ENCODE measurements at places on chromosomes 3 and 15. TPM values are rescaled to one million over a fixed set of nuclear protein-coding genes. Genes with fewer than 3 reads are reported as not detected.

DNA sequence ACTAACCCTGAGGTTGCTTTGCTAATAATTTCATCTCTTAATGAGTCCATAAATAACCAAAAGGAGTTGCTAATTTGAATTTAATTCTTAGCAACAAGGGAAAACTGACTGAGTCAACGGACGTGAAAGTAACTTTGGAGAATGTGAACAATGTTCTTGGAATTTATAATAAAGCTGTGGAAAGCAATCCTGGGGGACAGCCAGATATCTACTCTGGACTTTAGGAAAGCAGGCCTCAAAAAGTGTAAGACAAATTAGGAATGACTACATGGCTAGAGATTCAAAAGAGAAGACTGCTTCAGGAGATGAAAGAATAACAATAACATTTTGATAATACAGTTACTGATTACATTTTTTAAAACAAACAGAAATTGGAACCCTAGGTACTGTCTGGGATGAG, 318.4 kb upstream of the COL8A1 start:
- no peak overlapping the region for H3K27ac ChIP-seq
- H3K27me3 ChIP-seq: no peaks in the 10 kb centered on the region
- no peak overlapping the region for H3K4me3 ChIP-seq
- no peaks in the 10 kb centered on the region for H3K4me1 ChIP-seq
- no peak for DNase-seq

Gene SLC28A1
- total RNA-seq: not detected

Gene JAGN1
- 28.6 TPM for total RNA-seq

DNA sequence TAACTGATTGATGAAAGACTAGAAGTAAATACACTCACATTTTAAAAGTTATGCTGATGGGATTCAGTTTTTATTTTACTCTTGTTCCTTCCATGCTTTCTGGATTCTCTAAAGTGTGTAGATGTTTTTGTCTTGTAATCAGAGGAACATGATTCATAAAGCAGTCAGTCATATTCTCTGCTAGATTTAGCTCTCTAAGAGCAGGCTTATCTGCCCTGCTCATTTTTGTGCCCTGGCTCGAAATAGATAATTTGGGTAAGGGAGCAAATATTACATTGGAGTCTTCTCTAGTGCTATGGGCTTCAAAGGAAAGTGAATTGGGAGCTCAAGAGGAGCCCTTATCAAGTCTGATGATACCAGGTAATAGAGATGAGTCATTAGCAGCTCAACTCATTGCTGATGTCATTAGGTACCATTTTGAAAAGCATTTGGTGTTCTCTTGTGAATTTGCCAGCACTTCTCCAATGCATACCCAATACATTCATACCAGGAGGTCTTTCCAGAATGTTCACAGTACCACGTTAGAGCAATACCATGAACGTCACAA, 27.7 kb downstream of the SACM1L start:
- peaks cover 8% of the 10 kb centered on the region for H3K4me1 ChIP-seq
- no peak overlapping the region for H3K27ac ChIP-seq
- DNase-seq: no peak
- peaks cover 60% of the 10 kb centered on the region for H3K36me3 ChIP-seq
- no peaks in the 10 kb centered on the region for H3K27me3 ChIP-seq
- H3K4me3 ChIP-seq: no peak overlapping the region

DNA sequence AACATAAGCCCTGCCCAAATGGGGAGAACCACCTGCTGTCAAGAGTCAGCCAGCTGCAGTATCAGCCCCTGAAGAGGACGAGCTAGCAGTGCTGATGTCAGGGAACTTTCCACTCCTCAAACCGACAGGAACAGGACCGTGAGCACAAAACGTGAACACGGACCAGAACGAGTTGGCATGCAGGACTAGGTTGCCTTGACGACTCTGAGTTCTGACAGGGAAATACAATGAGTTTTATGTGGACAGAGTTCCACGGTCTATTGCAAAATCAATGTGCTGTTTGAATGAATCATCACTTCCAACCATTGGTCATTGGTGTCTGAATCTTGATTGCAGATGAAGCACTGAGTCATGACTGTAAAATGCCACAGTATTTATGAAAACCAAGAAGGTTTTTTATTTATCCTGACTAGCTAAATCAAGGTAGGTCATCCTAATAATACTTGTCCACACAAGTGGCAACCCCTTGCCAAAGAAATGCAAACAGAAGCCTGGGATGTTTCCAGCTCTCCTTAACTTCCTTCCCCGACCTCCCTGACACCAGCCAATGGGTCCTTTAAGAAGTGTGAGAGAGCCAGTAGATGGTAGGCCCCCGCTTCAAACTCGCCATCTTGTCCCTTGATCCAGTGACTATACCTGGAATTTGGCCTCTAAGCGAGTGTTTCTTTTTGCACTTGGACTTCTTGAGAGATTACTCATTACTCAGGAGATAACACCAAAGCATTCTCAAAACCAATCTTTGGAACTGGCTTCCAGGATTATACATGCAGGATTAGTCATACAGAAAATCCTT, 119.6 kb downstream of the ASB7 start:
- H3K27me3 ChIP-seq: peaks cover 4% of the 10 kb centered on the region
- H3K27ac ChIP-seq: no peak overlapping the region
- H3K4me3 ChIP-seq: no peak overlapping the region
- H3K36me3 ChIP-seq: no peaks in the 10 kb centered on the region
- no peaks in the 10 kb centered on the region for H3K4me1 ChIP-seq

DNA sequence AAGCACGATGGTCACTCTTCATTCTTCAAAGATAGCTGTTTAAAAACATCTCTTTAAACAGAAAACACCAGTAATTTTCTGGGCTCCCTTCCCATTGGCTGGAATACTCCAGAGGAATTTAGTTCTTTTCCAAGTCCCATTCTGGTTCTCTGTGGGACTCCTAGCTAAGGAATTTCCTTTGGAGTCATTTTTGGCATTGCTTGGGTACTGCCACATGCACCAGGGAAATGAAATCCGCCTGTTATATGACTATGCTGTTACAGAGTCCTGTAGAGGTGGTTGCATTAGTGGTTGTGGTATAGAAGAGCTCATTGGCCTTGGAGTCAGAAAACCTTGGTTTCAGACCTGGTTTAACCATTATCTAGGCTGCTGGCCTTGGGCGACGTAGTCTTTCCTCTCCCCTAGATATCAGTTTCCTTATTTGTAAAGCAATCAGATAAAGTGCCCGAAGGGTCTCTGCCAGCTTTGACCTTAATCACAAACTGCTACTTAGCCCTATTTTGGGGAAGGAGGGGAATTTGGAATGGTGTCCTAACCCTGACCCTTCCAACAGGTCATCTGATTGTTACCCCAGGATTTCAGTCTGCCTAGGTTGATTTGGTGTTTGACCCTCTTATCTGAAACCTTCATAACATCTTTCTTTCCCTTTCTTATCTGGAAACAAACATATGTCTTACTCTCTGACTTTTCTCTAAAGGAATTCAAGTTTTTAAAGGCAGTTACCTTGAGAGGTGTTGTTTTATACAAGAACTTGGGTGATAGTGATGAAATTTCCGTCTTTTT, 13.4 kb downstream of the RTP1 start:
- H3K27ac ChIP-seq: no peak overlapping the region
- no peaks in the 10 kb centered on the region for H3K4me1 ChIP-seq
- H3K27me3 ChIP-seq: peaks cover 13% of the 10 kb centered on the region
- DNase-seq: no peak
- H3K4me3 ChIP-seq: no peak overlapping the region

Gene PTPRG
- total RNA-seq: 0.13 TPM

Gene LYZL4
- not detected for total RNA-seq

Gene LRTM1
- total RNA-seq: not detected

DNA sequence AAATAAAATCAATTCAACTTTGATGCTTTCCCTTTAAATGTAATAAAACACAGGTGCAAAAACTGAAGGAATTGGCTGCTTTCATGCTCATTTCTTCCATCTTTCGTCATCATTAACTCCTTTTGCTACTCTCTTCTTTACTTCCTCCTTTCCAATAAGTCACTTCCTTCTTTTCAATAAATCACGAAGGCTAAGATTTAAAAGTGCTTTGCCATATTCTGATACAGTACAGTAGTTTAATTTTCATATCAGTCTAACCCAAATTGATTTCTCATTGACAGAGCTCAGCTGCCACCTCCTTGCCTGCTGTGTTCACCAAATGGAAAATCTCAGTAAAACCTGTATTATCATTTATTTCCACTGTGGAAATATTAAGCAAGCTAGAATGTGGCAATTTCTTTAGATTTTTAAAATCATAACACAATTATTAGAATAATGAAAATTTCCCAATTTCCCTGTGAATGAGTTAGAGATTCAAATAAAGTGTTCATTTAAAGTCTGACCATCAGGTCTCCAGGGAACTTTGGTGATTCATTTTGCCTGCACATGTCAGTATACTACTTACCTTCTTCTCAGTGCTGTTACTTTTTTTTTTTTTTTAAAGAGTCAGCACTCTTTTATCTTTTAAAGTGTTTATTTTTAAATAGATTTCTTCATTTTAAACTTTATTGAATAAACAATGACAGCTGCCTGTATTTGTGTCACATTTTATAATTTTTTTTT, 41.6 kb downstream of the NANOGP8 start:
- no peaks in the 10 kb centered on the region for H3K4me1 ChIP-seq
- no peaks in the 10 kb centered on the region for H3K36me3 ChIP-seq
- no peaks in the 10 kb centered on the region for H3K27me3 ChIP-seq
- DNase-seq: no peak
- no peak overlapping the region for H3K27ac ChIP-seq

Gene MYNN
- 15.6 TPM for total RNA-seq

DNA sequence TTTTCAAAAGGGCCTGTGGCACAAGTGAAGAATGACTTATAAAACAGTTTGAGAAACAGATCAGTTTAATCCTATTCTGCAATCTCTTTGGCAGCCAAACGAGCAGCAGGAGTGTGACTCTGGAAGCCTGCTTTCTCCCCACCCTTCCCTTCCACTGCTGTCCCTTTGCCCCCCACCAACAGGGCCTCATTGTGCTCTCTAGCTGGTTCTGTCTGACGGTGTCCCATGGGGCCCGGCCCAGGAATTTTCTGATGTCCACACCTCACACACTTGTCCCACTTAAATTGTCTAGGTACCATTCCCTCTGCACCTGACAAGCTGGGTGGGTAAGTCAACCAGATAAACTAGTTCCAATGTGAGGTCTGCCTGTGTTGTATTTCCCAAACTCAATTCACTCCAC, 16.4 kb downstream of the SLCO2A1 start:
- H3K36me3 ChIP-seq: no peaks in the 10 kb centered on the region
- H3K27ac ChIP-seq: no peak overlapping the region
- H3K27me3 ChIP-seq: peaks cover 16% of the 10 kb centered on the region
- H3K4me1 ChIP-seq: no peaks in the 10 kb centered on the region

GRCh38 chr15:89646416-89647141, 8.7 kb downstream of the KIF7 start:
- H3K36me3 ChIP-seq: no peaks in the 10 kb centered on the region
- H3K27me3 ChIP-seq: no peaks in the 10 kb centered on the region
- no peaks in the 10 kb centered on the region for H3K4me1 ChIP-seq
- DNase-seq: no peak
- no peak overlapping the region for H3K27ac ChIP-seq

Gene KIF15
- 53.2 TPM for total RNA-seq

Gene GNAT1
- not detected for total RNA-seq

Gene CCR9
- 0.28 TPM for total RNA-seq

Measured in activated CD4-positive, alpha-beta memory T cell treated with anti-CD3 and anti-CD28 coated beads, Interleukin-2, amount 10 ng/mL, durations not matched to agents 7 days and 5 days (primary cell).